ENCODE measurements at places on chromosomes 7 and 10.

DNA sequence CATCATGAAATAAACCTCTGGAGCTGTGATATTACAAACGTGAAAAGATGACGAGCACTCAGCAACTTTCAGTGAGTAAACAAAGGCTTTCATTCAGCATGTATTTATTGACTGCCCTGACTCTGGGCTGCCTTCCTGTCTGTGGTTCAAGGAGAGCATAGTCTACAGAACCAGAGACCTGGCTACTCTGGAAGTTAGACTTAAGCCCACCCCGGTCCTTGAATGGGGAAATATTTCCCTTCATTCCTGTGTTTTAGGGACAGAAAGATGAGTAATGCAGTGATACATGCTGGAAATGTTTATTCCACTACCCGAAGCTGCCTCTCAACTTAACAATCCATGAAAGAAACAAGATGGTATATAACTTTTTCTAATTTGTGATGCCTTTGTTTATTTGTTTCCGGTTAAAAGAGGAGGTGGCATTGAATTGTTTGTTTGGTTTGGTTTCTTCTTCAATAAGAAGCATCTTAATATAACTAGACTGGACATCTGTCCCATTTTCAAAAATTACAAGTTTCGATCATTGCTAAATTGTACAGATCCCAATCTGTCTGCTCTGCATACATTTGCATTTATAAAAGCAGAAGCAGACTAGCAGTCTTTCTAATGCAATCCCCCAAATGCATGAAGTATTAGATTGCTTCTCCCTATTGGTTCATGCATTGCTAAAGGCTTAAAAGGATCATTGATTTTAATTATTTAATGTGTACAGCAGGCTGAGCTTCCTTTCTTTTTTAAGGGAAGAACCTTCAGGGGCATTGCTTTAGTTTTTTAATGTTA is 57.7 kb downstream of the TRUB1 start:
- DNase-seq, result no peak

DNA sequence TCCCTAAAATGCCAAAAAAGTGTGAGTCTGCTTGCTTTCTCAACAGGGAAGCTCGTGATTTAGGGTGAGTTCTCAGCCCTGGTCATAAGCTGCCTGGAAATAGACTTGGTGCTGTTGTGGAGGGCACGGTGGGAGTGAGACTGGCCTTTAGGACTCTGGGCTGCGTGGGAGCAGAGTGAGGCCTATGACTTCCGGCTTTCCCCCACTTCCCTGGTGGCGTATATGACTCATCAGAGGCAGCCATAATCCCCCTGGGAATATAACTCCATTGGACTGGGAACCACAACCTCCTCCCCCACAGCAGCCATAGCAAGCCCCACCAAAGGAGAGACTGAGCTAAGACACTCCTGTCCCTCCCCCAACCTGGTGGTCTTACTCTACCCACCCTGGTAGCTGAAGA is 95.0 kb downstream of the PON1 start:
- DNase-seq, result no peak

GRCh38 chr7:12761111-12761510 is 73.7 kb downstream of the ARL4A start:
- no peak for DNase-seq

- DNase-seq, result no peak
Measured at GRCh38 chr7:28771906-28772622, 186.1 kb downstream of the TRIL start.

- DNase-seq, result no peak
Measured at GRCh38 chr10:61989995-61990760, 88.7 kb downstream of the ARID5B start.

DNA sequence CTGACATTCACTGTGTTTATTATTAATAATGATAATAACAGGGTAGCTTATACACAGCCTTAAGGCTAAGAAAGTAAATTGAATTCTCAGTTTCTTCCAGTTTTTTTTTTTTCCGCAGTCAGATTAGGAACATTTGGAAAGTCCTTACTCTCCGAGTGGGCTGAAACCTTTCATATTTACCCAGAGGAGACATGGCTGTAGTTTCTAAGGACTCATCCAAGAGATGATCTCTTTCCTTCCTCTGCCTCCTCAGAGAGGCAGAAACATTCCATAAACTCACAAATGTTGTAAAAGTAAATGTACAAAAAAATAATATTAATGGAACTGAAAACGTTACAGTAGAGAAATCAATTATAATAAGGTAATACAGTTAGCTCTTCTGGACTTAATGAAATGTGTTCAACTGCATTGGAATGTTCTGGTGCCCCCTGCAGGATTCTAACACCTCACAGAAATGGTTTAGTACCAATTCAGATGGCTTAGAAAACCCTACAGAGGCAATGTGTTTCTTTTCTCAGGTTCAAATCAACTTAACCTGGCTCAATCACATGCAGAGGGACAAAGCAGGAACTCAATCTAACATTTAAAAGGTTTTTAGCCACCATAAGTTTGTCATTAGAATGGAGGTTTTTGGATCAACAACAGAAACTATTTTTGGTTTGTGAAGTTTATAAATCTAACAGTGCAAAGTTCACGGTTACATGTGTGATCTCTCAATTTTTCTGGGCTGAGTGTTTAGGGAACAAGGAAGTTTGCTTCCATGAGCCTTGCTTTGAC is 71.7 kb downstream of the ICA1 start:
- DNase-seq, result peak; percentile 27

GRCh38 chr7:70580161-70580560 is 551.8 kb upstream of the GALNT17 start:
- DNase-seq, result no peak

- no peak for DNase-seq
Measured at GRCh38 chr7:53001221-53001620, 34.2 kb upstream of the POM121L12 start.

All from stimulated activated CD4-positive, alpha-beta T cell treated with anti-CD3 and anti-CD28 coated beads, Interleukin-1b, Interleukin-23, amount 100 ng/mL, for 4 hours (primary cell).